ENCODE measurements at places on chromosomes 16 and 17. TPM values are rescaled to one million over a fixed set of nuclear protein-coding genes. Genes with fewer than 3 reads are reported as not detected.
A peak's percentile ranks its signal among the peaks of the same experiment; 100 is the strongest.

Gene ACSM2A
- not detected for total RNA-seq

Gene PPP1R1B
- 0.63 TPM for total RNA-seq

Gene KRTAP9-4
- total RNA-seq = not detected

Gene TUBG2
- total RNA-seq = 14.1 TPM

Gene SMCR8
- total RNA-seq = 11.9 TPM

Gene UNC119
- total RNA-seq = 15.7 TPM

Gene CSH2
- not detected for total RNA-seq

DNA sequence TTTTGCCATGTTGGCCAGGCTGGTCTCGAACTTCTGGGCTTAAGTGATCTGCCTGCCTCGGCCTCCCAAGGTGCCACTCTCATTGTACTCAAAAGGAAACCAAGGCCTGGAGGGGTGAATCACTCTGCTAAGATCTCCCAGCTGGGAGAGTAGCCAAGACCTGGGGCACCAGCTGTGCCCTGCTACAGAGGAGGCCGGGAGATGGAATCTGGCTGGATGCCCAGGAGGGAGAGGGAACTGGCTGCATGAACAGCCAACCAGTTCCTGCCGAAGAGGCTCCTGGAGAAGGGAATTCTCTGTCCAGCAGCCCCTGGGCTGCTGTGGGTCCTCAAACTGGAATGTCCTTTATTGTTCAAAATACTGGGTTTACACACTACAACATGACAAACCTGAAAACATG, 238.7 kb upstream of the CIBAR2 start:
- H3K27ac ChIP-seq = no peak overlapping the region
- H3K4me3 ChIP-seq = no peak overlapping the region
- H3K36me3 ChIP-seq = no peaks in the 10 kb centered on the region
- peak; percentile 90 for DNase-seq

DNA sequence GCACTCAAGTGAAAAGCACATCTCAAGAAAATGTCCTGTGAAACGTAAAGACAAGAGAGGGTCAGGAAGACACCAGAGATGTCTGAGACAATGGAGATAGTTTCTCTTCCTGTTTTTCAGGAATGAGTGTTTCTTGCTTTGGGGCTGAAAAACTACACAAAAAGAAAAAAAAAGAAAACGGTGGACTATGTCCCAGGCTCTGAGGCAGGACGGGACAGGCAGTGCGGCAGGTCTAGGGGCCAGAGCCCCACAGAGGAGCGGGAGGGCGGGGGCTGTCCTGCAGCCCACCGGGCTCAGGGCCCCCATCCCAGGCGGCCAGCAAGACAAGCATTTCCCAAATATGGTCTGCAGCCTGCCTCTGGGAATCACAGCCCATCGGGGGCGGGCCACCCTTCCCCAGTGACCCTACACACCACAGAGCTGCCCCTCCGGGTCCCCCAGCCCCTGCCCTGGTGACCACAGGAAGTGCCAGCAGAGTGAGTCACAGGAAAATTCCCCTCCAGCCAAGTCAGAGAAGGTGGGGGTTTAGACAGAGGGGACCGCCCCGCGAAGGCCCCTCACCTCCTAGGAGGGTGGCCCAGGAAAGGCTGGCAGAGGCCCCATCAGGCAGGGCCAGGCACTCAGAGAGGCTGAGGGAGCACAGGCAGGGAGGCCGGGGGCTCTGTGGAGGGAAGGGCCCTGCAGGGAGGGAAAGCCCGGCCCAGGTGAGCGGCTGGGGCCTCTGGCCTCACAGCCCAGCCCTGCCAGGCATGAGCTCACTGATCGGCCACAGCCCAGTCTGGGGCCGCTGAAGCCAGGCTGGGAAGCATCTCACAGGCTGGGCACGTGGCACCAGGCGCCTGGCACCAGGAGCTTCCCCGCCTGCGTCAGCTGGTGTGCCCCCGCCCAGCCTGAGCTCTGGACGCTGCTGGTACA, 6.3 kb downstream of the BCAR1 start:
- peak overlapping the region; percentile 97 for H3K27ac ChIP-seq
- peak overlapping the region; percentile 19 for H3K4me3 ChIP-seq
- no peaks in the 10 kb centered on the region for H3K36me3 ChIP-seq
- DNase-seq = peak; percentile 84
- peaks cover 98% of the 10 kb centered on the region for H3K4me1 ChIP-seq

- no peaks in the 10 kb centered on the region for H3K36me3 ChIP-seq
- H3K4me1 ChIP-seq = peaks cover 8% of the 10 kb centered on the region
- no peak overlapping the region for H3K4me3 ChIP-seq
These were observed 94.1 kb upstream of the MYOCD start for GRCh38 chr17:12571606-12572005.

- H3K36me3 ChIP-seq = no peaks in the 10 kb centered on the region
- no peak overlapping the region for H3K27ac ChIP-seq
- H3K4me1 ChIP-seq = peaks cover 6% of the 10 kb centered on the region
- no peak overlapping the region for H3K4me3 ChIP-seq
These were observed 85.1 kb downstream of the SLC39A11 start for GRCh38 chr17:73007407-73007806.

- H3K4me3 ChIP-seq = no peak overlapping the region
- H3K36me3 ChIP-seq = no peaks in the 10 kb centered on the region
- peaks cover 32% of the 10 kb centered on the region for H3K4me1 ChIP-seq
- DNase-seq = no peak
- no peaks in the 10 kb centered on the region for H3K27me3 ChIP-seq
These were observed 13.0 kb upstream of the GSE1 start for GRCh38 chr16:85600078-85600477.

GRCh38 chr16:68760671-68761275, 23.7 kb downstream of the CDH1 start:
- H3K27me3 ChIP-seq = peaks cover 35% of the 10 kb centered on the region
- H3K27ac ChIP-seq = no peak overlapping the region
- no peaks in the 10 kb centered on the region for H3K36me3 ChIP-seq

DNA sequence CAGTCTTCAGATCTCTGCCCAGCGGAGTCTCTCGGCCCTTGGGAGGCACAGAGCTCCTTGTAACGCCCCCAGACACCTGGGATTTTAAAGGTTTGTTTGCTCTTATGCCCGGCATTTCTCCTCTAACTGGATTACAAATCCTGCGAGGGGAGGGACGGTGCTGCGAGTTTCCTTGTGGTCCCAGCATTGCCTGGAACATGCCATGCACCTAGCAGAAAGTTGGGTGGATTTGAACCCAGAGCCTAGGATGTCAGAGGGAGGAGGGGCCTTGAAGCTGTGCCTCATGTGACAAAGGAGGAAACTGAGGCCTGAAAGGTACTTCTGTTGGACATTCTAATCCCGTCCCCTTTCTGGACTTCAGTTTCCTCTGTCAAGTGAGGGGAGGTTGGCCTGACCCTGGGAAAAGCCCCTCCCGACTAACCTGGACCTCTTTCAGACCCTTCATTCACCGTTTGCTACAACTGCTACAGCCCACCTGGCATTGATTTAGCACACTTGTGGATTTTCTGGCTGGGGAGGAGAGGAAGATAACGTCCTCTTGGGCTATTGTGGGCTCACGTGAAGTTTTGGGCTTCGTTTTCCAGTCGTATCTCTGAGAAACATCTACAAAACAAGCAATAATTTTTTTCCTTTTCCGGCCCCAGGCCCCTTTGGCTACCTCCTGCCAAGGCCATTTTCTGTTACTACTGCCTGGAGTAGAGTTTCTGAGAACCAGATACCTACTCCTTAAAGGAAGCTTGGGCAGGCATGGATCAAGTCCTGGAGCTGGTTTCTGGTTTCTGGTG, 30.9 kb downstream of the MRC2 start:
- no peak overlapping the region for H3K4me3 ChIP-seq
- H3K4me1 ChIP-seq = peaks cover 12% of the 10 kb centered on the region
- no peaks in the 10 kb centered on the region for H3K27me3 ChIP-seq
- DNase-seq = no peak
- no peak overlapping the region for H3K27ac ChIP-seq

DNA sequence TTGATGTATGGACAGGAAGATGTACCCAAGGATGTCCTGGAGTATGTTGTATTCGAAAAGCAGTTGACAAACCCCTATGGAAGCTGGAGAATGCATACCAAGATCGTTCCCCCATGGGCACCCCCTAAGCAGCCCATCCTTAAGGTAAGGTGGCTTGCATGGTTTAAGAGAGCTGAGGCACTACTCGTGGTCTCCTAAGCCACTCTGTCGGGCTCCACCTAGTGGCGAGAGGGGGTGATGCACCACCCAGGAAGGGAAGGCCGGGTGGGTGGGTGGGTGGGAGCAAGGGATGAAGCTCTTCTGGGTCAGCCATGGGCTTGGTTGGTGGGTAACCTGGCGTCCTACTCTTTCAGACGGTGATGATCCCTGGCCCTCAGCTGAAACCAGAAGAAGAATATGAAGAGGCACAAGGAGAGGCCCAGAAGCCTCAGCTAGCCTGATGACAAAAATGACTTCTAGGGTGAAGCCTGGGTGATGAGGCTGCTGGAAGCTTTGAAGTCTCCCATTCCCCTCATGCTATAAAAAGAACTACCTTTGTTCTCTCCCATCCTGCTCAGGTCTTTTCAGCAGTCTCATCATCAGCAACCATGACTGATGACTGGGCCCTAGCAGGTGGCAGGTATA, 21.5 kb downstream of the GPR179 start:
- peaks cover 71% of the 10 kb centered on the region for H3K36me3 ChIP-seq
- no peaks in the 10 kb centered on the region for H3K27me3 ChIP-seq
- H3K4me1 ChIP-seq = peaks cover 10% of the 10 kb centered on the region
- no peak overlapping the region for H3K27ac ChIP-seq
- no peak overlapping the region for H3K4me3 ChIP-seq
- DNase-seq = peak; percentile 61

DNA sequence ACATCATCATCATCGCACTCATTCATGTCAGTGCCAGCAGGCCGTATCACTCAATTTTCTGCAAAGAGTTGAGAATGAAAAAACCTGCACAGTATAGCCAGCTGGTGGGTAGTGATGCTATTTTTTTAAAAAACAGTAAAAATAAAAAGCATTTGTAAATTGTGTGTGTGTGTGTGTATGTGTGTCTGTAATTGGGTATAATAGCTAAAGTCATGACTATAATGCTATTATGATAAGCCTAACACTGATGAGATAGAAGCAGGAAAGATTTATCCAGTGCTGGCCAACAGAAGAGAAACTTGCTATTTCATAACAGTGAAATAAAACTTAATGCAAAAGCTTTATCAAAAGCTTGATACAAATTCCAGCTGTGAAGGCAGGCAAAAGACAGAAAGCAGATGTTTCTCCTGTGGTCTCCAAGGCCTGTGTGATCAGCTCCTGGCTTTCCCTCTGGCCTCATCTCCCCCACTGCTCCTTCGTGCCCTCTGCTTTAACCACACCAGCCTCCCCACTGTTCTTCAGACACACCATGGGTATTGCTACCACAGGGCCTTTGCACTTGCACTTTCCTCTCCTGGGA, 206.2 kb upstream of the IRX5 start:
- no peaks in the 10 kb centered on the region for H3K4me1 ChIP-seq
- no peaks in the 10 kb centered on the region for H3K36me3 ChIP-seq
- no peaks in the 10 kb centered on the region for H3K27me3 ChIP-seq
- H3K27ac ChIP-seq = no peak overlapping the region
- H3K4me3 ChIP-seq = no peak overlapping the region
- DNase-seq = no peak

DNA sequence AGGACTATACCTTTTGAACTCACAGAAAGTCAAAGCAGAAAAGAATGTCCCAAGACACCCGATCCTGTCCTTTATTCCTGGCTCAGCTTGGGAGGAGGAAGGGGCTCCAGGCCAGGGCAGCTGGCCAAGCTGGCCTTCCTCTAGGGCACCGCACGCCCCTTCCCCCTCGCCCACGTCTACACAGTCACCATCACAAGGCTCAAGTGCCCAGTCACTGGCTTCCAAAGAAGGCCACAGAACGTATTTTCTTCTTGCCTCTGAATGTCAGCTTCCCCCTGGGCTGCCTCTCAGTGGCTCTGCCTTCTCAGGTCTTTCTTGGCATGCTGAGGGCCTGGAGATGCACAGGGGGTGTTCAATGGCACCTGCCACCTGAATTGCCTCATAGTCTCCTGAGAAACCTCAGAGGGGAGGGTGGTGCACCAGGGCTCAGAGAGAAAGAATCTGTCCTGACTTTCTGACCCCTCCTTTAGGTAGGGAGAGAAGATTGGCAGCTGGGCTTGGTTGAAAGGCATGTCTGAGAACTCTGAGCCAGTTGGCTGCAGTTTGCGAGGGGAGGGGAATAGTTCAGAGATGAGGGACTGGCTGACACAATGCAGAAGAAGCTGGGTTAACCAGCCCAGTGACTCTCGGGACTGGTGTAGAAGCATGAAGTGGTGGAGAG, 2.1 kb downstream of the DHRS11 start:
- H3K27ac ChIP-seq = no peak overlapping the region
- no peak for DNase-seq
- peaks cover 8% of the 10 kb centered on the region for H3K36me3 ChIP-seq
- no peak overlapping the region for H3K4me3 ChIP-seq
- H3K4me1 ChIP-seq = peaks cover 20% of the 10 kb centered on the region
- no peaks in the 10 kb centered on the region for H3K27me3 ChIP-seq

DNA sequence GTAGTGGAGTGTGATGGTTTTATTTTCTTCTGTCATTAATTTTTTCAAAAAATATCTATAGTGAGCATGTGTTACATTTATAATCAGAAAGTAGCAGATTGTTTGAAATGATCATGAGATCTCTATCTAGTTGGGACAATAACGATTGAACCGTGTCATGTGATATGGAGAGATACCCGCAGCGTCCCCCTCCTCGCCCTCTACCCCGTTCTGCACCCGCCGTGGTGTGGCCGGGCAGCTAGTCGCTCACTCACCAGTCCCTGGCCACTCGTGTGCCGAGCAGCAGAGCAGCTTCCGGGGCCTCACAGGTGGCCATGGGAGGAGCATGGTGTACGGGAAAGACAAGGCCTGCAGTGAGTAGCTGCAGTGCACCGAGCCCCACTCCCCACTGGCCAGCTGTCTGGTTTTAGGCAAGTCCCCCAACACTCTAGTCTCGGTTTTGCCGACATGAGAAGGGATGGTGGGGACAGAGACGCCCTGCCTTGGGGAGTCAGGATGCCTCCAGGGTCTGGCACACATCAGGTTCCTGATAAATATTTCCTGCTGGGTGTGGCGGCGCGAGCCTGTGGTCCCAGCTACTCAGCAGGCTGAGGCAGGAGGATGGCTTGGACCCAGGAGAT, 15.3 kb downstream of the MLYCD start:
- H3K4me3 ChIP-seq = no peak overlapping the region
- peaks cover 7% of the 10 kb centered on the region for H3K4me1 ChIP-seq
- H3K27ac ChIP-seq = no peak overlapping the region
- H3K36me3 ChIP-seq = peaks cover 94% of the 10 kb centered on the region

GRCh38 chr17:57538736-57539456, 206.2 kb downstream of the CCDC182 start:
- no peaks in the 10 kb centered on the region for H3K36me3 ChIP-seq
- no peak overlapping the region for H3K4me3 ChIP-seq
- no peaks in the 10 kb centered on the region for H3K27me3 ChIP-seq
- no peak overlapping the region for H3K27ac ChIP-seq

- H3K27ac ChIP-seq = no peak overlapping the region
- H3K27me3 ChIP-seq = no peaks in the 10 kb centered on the region
- H3K4me1 ChIP-seq = peaks cover 10% of the 10 kb centered on the region
- no peaks in the 10 kb centered on the region for H3K36me3 ChIP-seq
- H3K4me3 ChIP-seq = no peak overlapping the region
These were observed 9.0 kb upstream of the RASD1 start for GRCh38 chr17:17505151-17505550.

- H3K27me3 ChIP-seq = no peaks in the 10 kb centered on the region
- no peak overlapping the region for H3K4me3 ChIP-seq
- peaks cover 100% of the 10 kb centered on the region for H3K36me3 ChIP-seq
- no peak for DNase-seq
- no peak overlapping the region for H3K27ac ChIP-seq
These were observed 34.8 kb downstream of the MED13 start for GRCh38 chr17:62030264-62030663.

Measured in heart right ventricle (tissue), 16 donors.